GOT3 (cell line): ENCODE measurements at places on chromosomes 13 and 19.

- no peak for DNase-seq
Measured at GRCh38 chr13:111114362-111115060, 599 bp upstream of the ARHGEF7 start.

DNA sequence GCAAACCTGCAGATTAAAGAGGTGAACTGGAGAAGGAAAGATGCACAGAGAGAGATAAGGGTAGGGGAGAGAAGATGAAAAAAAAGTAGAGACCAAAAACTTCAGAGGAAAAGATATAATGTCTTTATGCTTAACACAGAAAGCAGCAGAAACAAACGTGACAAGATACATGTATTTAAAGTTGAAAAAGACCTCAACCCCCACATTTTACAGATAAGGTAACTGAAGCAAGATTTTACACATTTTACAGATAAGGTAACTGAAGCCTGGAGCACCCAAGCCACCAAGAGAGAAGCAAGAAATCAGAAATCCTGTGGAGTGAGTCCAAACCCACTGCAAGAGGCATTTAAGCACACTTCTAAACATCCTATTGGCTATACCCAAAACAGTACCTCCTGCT lies 185.3 kb downstream of the TBC1D4 start:
- DNase-seq = no peak

- no peak for DNase-seq
Measured at GRCh38 chr13:46521921-46522747, 30.8 kb upstream of the LRCH1 start.

DNA sequence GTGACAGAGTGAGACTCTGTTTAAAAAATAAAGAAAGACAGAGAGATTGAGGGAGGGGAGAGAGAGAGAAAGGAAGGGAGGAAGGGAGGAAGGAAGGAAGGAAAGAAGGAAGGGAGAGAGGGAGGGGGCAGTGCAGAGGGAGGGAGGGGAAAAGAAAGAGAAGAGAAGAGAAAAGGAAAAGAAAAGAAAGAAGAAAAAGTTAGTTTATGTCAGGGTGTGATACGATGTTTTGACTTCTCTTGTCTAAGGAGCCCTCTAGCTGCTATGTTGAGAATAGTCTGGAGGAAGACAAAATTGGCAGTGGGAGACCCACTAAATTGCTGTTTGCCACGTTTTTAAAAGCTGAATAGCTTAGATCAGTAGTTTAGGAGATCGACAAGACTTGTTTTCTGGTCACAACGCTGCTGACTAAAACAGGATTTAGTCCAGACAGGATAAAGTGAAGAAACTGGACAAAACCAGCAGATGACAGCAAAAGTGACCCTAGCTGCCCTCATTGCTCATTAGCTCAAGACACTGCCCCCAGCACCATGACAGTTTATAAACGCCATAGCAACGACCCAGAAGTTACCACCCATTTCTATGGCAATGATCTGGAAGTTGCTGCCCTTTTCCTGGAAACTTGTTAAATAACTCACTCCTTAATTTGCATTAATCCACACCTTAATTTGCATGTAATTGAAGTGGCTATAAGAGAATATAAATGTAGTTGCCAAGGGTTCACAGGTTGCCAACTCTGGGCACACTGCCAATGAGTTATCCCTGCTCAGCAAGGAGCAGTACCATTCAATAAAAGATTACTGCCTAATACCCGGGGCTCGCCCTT lies 11.1 kb downstream of the TEX101 start:
- no peak for DNase-seq

GRCh38 chr13:28705461-28706083 lies 13.2 kb downstream of the SLC46A3 start:
- DNase-seq = no peak

DNA sequence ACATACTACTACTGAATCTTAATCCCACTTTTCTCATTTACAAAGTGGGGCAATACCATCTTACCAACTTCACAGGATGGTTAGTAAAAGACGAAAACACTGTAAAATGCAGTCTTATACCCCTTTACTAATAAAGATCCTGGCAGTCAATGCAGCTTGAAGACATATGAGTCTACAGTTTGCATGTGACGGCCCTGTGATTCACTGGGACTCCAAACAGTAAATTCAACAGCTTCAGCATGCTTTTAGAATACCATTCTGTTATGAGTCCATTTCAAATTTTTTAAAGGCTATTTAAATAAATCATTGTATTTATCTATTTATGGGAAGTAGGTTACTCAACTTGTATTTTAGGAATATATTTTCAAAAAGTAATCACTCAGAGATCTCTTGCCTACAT lies 629.1 kb downstream of the LIG4 start:
- no peak for DNase-seq

GRCh38 chr13:110448677-110449076 lies 112.8 kb downstream of the RAB20 start:
- no peak for DNase-seq

DNA sequence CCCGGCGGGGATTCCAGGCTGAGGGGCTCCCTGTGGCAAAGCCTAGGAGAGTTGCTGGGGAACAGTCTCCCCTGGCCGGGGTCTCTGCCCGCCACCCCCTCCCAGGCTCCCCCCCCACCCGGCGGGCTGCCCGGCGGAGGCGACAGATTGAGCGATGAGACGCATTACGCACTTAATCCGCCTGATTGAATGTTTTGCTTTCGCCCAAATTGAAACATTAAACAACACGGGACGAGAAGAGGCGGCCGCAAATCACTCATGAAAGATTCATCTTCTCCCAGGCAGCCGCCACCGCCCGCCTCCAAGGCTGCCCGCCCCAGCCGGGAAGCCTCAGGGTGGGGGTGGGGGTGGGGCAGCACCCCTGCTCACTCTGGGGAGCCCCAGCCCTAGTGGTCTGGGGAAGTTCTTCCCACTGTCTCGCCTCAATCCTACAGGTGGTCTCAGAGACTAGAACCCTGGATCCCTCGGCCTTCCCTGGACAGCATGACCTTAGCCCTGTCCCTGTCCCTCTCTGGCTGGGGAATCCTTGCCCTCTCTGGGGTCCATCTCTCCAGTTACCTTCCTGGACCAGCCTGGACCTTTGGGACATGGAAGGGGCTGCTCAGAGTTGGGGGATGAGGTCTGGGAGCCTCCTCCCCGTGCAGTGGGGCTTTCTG lies 7.6 kb upstream of the ERFL start:
- no peak for DNase-seq
